ENCODE measurements at places on chromosomes 1 and 21.

DNA sequence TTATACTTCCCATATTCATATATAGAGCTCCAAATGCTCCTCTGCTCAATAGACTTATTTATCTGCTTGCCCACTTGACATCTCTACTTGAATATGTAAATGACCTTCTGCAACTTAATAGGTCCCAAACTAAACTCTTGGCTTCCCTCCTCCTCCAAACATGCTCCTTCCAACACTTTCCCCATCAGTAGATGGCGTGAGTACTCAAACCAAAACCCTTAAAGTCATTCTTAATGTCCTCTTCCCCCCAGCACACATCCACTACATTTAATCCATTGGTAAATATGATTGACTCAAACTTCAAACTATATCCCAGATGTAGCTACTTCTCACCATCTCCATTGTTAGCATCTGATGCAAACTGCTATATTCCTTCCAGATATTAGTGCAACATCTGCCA lies 48.5 kb upstream of the PBX1 start:
- no peak for DNase-seq

- no peak for DNase-seq
Observed at GRCh38 chr1:36300526-36300925, 5.6 kb upstream of the SH3D21 start.

- no peak for DNase-seq
Observed at GRCh38 chr1:228972576-228972975, 237.3 kb downstream of the RHOU start.

DNA sequence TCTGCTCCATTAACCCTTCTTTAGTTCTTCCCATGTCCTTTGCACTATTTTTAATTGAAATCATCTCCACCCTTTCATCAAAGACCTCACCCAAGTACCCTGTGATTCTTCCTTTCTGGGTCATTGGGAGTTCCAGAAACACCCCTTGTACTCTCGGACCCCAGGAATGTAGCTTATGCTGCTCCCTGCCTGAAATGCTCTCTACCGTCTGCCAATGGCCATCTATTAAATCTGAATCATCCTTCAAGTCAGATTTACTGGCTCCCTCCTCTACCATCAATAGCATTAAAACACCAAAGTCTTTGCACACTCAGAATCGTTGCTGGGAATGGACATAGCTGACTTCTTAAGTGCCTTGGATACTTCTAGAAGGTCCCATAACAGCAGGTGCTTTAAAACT lies 73.2 kb upstream of the GADD45A start:
- no peak for DNase-seq

- no peak for DNase-seq
Observed at GRCh38 chr1:86423873-86424272, at the start of gene CLCA2. Gene CLCA2, plus strand, starts transcription at chr1:86424171. Its CDS starts 77 bp downstream, at chr1:86424248.

GRCh38 chr1:172790245-172790644 lies 131.3 kb downstream of the FASLG start:
- no peak for DNase-seq

DNA sequence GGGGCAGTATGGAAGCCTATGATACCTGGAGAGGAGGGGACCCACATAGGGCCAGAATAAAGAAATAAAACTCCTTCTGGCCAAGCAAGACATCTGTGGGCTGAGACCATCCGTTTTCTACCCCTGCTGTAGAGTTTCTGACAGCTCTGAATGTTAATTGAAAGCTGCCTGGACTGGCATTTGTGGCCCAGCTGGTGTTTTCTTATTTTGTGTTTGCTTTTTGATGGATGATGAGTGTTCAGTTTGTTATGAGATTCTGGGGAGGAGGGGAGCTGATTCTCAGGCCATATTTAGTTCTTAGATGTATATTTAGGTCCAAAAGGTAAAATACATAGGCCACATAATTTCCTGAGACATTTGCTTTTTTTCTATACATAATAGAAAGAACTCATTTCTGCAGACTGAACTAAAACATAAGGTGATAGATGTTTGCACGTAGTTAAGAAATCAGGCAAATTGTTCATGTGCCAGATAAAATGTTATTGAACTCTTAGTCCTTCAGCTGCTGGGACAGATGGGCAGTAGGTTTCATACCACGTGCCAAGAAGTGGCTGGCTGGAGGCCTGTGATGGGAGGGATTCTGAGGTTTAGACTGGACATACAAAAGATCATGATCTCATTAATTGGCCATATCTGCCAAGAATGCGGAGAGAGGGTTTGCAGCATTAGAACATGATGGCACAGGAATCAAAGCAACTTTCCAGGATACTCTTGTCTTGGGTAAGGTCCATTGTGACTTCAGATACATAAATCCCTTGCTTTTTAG lies 54.1 kb downstream of the DSCAM start:
- DNase-seq = no peak

GRCh38 chr1:78553859-78554258 lies 63.1 kb downstream of the PTGFR start:
- DNase-seq = no peak

- no peak for DNase-seq
Observed at GRCh38 chr21:27808923-27809322, 842.0 kb upstream of the ADAMTS5 start.

DNA sequence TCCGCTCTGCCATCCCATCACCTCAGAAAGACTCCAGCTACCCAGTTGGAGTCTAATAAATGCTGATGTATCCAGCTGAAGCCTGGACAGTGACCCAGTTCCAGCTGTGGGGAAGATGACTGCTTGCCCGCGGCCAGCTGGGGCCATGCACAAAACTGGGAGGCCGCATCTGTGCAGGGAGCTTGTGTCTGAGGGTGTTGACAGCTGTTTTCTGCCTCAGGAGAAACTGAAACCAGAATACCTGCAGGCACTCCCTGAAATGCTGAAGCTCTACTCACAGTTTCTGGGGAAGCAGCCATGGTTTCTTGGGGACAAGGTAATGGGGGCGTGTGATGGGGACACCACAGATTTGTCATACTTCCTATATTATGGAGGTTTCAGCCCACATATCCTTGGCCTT lies 3.2 kb downstream of the GSTM2 start:
- DNase-seq = no peak

DNA sequence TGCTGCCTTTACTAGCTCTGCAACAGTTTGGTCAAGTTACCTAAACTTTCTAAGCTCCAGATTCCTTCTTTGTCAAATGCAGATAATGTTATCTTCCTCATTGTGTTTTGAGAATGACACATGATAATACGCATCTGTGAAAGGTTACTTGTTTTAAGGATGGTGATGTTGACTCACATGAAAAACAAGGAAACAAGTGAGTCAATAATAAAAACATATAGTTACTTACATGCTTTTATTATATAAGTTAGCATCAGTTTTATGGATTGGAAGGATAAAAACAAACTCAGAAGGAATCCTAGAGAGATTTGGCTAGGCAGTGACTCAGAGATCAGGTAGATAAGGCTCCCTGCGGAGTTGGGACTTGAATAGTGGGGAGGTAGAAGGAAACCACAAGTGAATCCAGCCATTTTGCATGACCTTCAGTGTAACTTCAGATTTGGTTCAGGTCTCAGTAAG lies 144.6 kb downstream of the LMO4 start:
- DNase-seq = no peak

- DNase-seq = no peak
Observed at GRCh38 chr1:223748773-223749733, 36.7 kb downstream of the CAPN2 start.

- DNase-seq = no peak
Observed at GRCh38 chr1:162626761-162627160, 5.5 kb upstream of the DDR2 start.

- DNase-seq = no peak
Observed at GRCh38 chr1:222828939-222829338, 14.1 kb downstream of the DISP1 start.

- DNase-seq = no peak
Observed at GRCh38 chr1:43372172-43372571, 4.4 kb upstream of the ELOVL1 start.

DNA sequence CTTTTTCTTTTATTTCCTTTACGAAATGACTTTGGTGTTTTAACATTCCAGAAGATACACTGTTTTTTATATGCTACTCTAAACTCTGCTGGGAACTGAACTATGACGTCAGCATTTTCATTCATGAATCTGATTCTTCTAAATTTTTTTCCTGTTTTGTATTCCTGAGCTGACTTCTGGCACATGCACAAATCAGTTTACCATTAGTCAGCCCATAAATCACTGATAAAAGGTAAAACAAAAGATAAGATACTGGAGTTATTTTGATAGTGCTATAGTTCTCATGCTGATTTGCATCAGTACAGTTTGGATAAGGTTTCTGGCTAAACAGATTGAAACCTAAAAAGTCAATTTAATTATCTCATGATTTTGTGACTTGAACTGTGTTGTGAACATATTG lies 10.4 kb downstream of the CAMTA1 start:
- DNase-seq = peak; percentile 63

- DNase-seq = no peak
Observed at GRCh38 chr1:5640845-5641244, 351.4 kb downstream of the NPHP4 start.

DNA sequence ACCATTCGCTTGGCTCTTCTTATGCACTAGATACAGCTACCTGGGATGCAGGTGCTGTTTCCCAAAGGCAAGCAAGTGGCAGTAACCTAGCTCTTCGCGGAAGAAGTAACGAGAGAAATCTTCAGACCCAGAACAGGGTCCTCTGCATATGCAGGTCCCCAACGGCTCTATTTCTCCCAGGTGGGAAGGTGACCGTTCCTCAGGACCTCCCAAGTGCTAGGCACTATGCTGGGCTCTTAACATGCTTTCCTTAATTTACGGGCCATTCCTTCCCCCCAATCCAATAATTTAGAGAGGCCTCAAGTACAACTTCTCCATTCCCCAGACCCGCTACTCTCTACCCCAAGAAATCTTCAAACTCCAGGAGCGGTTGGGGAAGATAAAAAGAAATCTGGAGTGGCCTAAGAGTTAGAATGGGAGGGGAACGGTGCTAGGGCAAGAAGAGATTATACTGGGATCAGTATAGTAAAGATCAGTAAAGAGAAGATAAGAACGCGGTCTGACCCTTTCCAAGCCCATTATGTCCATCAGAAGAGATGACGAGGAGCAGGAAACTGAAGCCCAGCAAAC lies 410 bp downstream of the TXNDC12 start:
- no peak for DNase-seq
